HCT116 (cell line): ENCODE measurements at places on chromosomes 13 and 19.

GRCh38 chr13:112573710-112574109 is 14.2 kb downstream of the TUBGCP3 start:
- no peak for DNase-seq

- DNase-seq: no peak
These were observed 39.4 kb downstream of the ZNF136 start for GRCh38 chr19:12202250-12202649.

GRCh38 chr19:42343344-42344110 is 18.1 kb downstream of the MEGF8 start:
- no peak for DNase-seq

DNA sequence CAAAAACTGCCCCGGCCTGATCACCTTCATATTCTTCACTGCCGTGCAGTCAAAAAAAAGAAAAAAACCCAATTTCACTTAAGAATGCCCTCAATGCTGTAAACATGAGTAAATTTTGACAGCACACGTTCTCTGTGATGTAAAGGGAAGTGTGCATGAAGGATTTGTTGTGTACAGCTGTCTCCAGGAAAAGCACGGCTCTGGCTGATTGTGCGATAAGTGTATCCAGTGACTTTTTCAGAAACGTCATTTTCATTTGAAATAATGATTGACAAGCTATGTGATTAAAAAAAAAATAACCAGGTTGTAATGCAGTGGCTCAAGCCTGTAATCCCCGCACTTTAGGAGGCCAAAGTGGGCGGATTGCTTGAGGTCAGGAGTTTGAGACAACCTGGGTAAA is 39.6 kb downstream of the ANKRD10 start:
- DNase-seq: no peak

DNA sequence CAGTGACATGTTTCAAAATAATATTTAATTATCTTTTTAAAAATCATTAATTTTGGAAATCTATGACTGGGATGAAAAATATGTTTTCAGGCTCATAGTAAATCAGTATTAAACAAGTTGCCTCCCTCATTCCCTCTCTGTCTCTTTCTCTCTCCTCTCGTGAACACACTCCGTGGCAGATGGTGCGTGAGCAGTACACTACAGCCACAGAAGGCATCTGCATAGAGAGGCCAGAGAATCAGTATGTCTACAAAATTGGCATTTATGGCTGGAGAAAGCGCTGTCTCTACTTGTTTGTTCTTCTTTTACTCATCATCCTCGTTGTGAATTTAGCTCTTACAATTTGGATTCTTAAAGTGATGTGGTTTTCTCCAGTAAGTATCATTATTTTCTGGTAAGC is 22.7 kb downstream of the SGCG start:
- no peak for DNase-seq

GRCh38 chr19:31232871-31233270 is 116.4 kb downstream of the TSHZ3 start:
- no peak for DNase-seq

- DNase-seq: peak; percentile 36
These were observed at the start of gene GMIP for GRCh38 chr19:19643158-19644053. Gene GMIP (minus strand): TSS chr19:19643657. CDS start chr19:19643529, 128 bp downstream.

DNA sequence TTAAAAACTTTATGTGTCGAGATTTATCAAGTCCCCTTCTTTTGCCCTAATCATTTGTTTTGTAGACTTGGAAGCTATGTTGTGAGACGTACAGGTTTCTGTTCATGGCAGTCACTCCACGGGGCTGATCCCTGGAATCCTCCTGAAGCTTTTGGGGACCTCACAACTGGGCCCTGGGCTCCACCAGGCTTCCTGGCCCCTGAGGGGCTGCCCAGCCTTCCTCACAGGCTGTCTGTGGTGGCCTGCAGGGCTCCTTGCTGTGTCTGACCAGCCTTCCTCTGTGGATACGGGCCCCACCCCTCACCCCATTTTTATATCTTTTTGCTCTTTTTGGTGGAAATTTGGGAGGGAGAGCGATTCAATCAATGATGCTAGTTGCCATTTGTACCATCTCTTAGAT is 38.1 kb downstream of the CHST8 start:
- DNase-seq: no peak

- no peak for DNase-seq
These were observed 647 bp upstream of the KLF12 start for GRCh38 chr13:74134777-74135325.

DNA sequence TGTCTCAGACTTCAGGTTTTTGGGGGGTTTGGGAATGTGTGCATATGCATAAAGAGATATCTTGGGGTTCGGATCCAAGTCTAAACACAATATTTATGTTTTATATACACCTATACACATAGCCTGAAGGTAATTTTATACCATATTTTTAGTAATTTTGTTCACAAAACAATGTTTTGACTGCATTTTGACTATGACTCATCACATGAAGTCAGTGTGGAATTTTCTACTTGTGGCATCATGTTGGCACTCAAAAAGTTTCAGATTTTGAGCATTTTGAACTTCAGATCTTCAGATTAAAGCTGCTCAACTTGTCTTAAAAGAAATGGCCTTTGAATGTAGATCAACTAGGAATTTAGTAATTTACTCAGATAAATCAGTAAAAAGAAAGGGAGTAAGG is 712.9 kb upstream of the GPC6 start:
- DNase-seq: no peak
